ENCODE measurements at places on chromosomes 11 and 22.

GRCh38 chr11:66014804-66015453 lies 3.1 kb downstream of the CST6 start:
- no peak for DNase-seq

- no peak for DNase-seq
These were observed 12.2 kb upstream of the MMP12 start for GRCh38 chr11:102886999-102887398.

GRCh38 chr22:28044546-28045173 lies 125.6 kb upstream of the PITPNB start:
- no peak for DNase-seq

DNA sequence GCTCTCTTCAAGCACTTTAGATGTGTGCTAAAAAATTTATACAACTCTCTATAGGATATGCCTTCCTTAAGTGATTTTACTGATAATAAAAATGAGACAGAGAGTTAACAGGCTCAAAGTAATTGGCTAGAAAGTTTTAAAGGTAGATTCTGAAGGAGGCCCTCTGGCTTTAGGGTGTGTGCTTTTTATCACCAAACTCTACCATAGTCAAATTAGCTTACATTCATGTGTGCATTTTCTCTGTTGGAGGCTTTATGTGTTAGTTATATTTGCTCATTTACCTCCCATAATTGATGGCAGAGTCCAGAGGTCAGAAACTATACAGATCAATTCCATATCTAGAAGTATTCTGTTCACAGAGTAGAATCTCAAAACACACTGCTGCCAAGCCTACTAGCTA lies 317.5 kb downstream of the JRKL start:
- no peak for DNase-seq

DNA sequence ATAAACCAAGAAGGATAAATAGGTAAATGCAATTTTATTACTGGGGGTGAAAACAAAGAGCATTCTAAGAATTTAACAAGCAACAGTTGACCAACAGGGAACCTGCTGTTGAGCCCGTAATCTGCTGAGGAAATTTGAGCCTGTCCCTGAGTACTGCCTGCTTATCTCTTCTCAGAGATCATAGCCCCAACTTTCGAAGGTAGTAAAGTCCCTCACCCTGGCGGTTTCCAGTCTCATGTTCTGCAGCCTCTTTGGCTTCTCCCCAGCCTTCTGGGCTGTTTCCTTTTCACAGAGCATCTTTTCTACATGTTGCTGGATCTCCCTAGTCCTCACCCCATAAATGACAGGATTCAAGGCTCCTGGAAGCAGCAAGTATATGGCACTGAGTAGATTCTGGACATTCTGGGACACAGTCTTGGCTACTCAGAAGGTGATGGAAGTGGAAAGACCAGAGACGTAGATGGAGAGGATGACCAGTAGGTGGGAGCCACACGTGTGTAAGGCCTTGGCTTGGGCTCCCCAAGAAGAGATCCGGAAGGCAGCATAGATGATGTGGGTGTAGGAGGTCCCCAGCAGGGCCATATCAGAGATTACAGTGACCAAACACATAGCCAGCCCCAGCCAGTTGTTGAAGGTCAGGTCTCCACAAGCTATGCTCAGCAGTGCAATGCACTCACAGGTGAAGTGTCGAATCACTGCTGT lies 51.6 kb downstream of the RRM1 start:
- DNase-seq = no peak

All from NT2/D1 (cell line).